ENCODE measurements at places on chromosomes 5 and 9.

DNA sequence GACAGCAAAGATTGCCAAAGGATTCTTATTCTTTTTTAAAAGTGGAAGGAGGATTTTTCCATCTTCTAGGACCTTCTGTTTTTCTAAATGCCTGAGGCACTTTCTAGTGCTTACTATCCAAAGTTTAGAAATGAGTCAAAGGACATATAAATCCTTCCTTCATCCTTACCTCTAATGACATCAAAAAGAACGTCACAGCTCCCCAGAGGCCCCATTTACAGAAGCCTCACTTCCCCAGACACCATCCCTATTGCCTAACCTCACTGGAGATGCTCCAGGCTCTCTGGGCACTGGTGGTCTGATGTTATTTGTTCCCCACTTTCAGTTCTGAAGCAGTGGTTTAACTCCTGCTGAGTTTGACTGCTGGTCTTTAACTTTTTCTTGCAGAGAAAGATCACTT is 504.3 kb downstream of the AGTPBP1 start:
- no peak overlapping the region for H3K4me3 ChIP-seq
- H3K36me3 ChIP-seq, result no peaks in the 10 kb centered on the region
- no peaks in the 10 kb centered on the region for H3K27me3 ChIP-seq
- H3K27ac ChIP-seq, result no peak overlapping the region

- H3K27ac ChIP-seq, result no peak overlapping the region
- no peaks in the 10 kb centered on the region for H3K36me3 ChIP-seq
- H3K4me1 ChIP-seq, result no peaks in the 10 kb centered on the region
- DNase-seq, result no peak
These were observed 68.3 kb downstream of the DCP2 start for GRCh38 chr5:113044776-113045465.

- H3K36me3 ChIP-seq, result no peaks in the 10 kb centered on the region
- H3K4me3 ChIP-seq, result no peak overlapping the region
- no peak for DNase-seq
- no peaks in the 10 kb centered on the region for H3K4me1 ChIP-seq
- no peak overlapping the region for H3K27ac ChIP-seq
These were observed 125.2 kb downstream of the FSTL4 start for GRCh38 chr5:133487093-133487492.

DNA sequence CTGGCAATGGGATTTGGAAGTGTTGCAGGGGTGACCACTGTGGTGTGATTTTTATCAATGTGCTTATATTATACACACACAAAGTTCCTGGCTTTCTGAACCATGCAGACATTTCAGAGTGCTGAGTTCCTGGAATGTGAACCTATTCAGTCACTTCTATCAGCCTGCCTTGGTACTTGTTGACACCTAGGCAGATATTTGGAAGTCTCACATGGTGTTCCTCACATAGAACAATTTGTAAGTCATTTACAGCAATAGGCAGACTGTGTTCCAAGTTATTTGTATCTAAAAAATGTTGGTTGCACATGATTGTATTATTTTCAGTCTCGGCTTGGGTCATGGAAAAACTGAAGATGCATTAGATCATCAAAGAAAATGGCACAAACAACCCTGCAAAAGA is 182.2 kb downstream of the SREK1 start:
- H3K27me3 ChIP-seq, result no peaks in the 10 kb centered on the region
- no peaks in the 10 kb centered on the region for H3K36me3 ChIP-seq
- H3K4me1 ChIP-seq, result no peaks in the 10 kb centered on the region

GRCh38 chr5:142466195-142466971 is 141.6 kb upstream of the SPRY4 start:
- H3K27ac ChIP-seq, result no peak overlapping the region
- H3K36me3 ChIP-seq, result no peaks in the 10 kb centered on the region
- no peaks in the 10 kb centered on the region for H3K4me1 ChIP-seq
- H3K4me3 ChIP-seq, result no peak overlapping the region
- no peaks in the 10 kb centered on the region for H3K27me3 ChIP-seq

GRCh38 chr9:8400378-8400777 is 600.8 kb upstream of the DMAC1 start:
- DNase-seq, result no peak
- H3K4me1 ChIP-seq, result no peaks in the 10 kb centered on the region
- no peak overlapping the region for H3K4me3 ChIP-seq
- H3K36me3 ChIP-seq, result no peaks in the 10 kb centered on the region
- H3K27ac ChIP-seq, result no peak overlapping the region

Data from pancreas (tissue), 10 donors.